NCI-H510A treated with DMSO at 0.1 percent for 48 hours (cell line): ENCODE measurements at places on chromosomes 2 and 18.

DNA sequence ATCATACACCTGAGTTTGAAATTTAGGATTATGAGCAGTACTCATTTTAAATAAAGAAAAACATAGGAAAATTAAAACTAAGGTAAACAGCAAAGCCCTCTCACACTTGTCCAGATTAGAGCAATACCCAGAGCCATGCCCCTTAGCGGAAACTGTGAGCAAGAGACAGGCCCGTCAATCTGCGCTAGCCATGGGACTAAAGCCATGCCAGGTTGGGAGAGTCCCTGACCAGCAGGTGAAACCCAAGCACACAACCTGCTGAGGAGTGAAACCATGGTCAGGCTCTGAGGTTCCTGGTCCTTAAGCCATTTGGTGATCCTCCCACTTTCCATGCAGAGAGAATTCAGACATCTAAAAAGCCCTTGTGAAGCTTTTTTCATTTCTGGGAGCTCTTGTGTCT, 494.3 kb downstream of the STK39 start:
- no peak for DNase-seq

DNA sequence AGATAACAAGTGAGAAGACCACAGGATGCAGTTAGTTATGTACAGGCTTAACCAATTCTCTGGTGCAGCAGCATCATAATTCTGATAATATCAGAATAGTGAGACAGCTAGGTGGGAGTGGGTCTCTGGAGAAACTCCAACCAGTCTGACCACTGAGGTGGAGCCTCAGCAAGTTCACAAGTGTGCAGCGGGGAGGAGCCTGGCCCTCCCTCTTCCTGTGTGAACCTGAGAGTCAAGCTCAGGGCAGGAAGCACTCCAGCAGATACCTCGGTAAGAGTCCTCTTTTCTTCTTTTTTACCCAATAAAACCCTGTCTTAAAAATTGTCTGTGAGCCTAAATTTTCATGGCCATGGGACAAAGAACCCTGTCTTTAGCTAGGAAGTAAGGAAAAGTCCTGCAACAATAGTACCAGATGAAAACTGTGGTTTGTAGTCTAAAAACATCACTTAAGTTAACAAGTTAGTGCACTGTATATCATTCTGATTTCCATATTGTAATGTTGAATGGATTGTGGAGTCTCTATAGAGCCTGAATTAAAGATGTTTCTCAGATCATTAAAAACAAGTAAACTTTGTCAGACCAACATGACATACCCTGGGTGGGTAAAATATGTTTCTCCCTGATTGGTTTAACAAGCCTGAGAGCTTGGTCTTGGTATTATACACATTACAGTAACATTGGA, 370.8 kb downstream of the TMEM182 start:
- DNase-seq = no peak

DNA sequence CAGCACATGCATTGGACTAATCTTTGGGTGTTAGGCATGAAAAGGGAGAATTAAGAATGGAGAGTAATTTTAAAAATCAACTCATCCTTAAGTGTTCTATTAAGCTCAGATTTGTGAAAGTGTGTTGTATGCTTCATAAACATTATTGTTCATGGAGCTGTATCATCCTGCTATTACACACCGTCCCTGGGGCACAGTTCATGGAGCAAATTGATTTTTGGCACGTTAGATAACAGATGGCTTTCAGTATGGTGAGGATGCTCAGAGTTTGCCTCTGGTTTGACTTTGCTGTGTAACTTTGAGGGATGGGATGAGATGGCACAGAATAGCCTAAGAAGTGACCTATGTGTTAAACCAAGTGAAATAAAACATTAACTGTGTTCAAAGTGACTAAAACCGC, 97.1 kb downstream of the MGAT5 start:
- DNase-seq = no peak

GRCh38 chr2:171811245-171811628, 82.8 kb downstream of the SLC25A12 start:
- DNase-seq = peak; percentile 87

GRCh38 chr2:42049221-42050009, 1.6 kb downstream of the PKDCC start:
- DNase-seq = no peak

GRCh38 chr2:85763831-85764230, 10.0 kb downstream of the ATOH8 start:
- no peak for DNase-seq

DNA sequence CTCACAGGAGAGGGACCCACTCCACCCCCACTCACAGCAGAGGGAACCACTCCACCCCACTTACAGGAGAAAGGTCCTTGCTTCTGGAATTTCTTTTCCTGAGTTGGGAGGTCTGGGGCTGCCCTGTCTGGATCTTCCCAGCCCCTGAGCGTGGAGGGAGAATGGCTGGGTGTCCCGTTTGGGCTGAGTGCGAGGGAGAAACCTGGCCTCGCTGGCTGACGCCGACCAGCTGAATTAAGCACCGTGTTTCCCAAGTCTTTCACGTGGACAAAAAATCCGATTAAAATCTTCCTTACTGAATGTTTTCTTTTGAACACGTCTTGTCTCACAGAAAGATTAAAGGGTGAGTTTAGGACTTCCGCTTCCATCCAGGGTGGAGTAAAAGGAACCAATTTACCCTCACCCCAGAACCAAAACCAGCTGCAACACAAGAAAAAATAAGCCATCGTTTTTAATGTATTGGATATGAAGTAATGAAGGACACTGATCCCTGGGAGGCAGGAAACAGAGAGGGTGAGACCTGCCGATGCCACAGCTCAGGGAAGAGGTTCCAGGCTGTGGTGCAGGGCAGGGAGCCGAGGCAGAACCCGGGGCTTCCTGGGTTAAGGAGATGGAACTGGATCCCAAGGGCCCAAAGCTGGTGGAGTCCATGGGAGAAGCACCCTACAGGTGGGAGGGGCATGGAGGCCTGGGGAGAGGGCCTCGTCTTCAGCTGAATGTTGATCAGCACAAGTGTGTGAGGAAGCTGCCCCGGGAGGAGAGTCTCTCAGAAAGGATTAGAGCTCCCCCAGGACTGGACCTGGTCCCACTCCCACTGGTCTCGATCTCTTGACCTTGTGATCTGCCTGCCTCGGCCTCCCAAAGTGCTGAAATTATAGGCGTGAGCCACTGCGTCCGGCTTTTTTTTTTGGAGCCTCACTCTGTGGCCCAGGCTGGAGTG, 60.3 kb downstream of the RTP5 start:
- DNase-seq = no peak

DNA sequence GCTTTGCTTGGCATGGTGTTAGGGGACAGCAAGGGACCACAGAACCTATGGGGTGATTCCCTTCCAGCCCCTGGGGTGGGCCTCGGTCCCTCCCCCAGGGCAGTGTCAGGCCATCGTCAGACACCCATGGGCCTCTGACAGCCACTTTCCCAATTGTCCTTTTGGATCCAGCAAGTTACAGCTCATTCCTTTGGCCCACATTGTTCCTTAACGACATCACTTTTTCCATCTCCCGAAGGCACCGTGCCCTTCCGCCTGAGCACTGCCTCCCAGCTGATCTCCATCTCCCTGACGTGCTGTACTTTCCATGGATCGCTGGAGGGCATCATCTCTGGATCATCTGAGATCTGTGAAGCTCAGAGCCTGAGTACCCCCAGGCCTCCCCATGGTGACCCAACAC, 10.4 kb upstream of the KCNK3 start:
- no peak for DNase-seq

- no peak for DNase-seq
These were observed 51.3 kb upstream of the TANC1 start for GRCh38 chr2:158917121-158917520.

DNA sequence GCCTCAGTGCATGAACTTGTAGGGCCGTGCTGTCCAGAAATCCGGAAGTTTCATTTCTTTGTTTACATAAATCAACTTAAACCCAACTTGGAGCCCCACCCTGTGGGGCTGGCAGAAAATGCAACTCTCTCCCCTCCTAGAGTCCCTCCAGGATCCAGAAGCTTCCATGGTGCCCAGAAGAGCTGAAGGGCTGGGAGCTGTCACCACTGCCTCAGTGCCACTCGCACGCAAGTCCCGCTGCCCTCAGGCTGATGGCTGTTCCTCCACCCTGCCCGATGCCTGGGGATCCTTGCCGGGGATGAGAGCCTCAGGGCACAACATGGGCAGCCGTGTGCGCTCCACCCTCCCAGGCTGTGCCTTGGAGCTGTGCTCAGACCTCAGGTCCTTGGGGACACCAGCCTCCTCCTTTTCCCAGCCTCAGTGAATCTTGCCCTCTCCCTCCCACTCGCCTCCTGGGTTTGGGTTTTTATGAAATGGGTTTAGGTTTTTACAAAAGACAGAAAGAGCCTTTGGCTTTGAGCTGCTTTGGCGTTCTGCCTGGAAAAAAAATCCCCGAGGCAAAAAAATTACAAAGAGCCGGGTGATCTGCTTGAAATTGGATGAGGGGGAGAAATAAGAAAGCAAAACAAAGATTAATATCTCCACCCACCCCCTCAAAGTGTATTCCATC, 155.2 kb downstream of the TWIST2 start:
- DNase-seq = no peak

DNA sequence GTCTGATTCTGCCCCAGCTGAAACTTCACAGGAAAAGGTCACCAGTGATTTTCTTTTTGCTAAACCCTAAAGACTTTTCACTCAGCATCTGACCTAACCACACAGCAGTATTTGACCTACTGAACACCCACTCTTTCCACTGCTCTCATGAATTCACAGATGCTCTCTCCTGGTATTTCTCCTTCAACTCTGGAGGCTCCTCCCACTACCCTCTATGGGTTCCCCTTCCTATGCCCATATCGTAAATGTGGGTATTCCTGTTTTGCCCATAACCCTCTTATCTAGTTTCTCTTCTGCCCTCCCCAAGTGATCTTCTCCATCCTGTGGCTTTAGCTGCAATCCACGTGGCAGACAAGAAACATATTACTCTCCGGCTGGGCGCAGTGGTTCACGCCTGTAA, 7.6 kb downstream of the PLEKHM3 start:
- no peak for DNase-seq

GRCh38 chr2:230542751-230543150, 126.8 kb downstream of the SP100 start:
- no peak for DNase-seq

GRCh38 chr18:55543130-55543704, 44.8 kb downstream of the TCF4 start:
- DNase-seq = no peak

GRCh38 chr2:160349306-160349705, 144.3 kb downstream of the RBMS1 start:
- no peak for DNase-seq

- no peak for DNase-seq
These were observed 95.0 kb downstream of the MAPK4 start for GRCh38 chr18:50654658-50655550.

DNA sequence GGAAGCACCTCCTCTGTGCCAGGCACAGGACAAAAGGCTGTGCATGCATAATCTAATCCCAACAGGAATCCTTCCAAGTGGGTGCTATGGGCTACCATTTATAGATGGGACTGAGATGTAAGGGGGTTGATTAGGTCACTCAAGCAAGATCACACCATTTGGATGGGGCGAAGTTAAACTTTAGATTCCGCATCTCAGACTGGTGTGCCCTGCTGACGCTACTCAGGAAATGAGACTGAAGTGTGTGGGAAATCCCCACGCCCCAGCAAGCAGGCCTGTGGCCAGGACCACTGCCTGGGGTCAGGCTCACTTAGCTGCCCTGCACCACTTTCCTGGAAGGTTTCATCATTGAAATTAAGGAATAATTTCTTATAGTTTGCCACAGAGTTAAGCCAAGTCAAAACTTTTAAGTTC, 70.5 kb upstream of the PPP1CB start:
- DNase-seq = no peak

DNA sequence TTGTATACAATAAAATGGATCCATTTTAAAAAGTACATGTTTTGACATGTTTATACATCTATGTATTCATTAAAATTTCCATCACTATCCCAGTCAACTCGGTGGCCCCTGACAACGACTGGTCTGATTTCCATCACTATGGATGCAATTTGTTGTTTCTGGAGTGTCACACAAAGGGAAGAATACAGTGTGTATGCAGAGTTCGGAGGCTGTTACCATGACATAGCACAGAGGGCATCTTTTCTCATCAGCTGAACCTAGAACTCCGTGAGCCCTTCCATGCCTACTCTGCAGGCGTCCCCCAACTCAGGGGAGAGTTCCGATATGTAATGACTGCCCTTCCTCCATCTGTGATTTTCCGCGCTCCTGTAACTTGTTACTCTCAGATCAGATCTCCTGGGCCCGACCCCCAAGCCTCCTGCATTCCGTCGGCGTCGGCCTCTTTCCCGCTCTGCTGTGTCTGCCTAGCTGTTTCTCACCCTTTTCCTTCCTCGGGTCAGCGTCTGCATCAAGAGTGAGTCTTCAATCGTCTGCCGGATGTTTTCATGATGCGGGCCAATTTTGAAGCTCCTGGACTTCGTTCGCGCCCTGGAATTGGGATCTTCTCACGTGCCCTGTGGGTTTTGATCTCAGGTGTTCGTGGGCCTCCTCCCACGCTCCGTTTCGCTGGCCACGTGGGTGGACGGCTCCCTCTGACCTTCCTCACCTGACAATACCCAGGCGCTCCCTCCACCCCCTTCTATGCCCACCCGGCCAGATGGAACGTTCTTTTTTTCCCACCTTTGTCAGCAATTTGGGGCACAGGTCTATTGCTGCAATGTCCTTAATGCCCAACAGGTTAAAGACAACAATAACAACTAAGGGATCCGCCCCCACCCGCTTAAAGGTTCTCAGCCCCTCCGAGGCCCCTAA, 161.0 kb downstream of the TWIST2 start:
- no peak for DNase-seq

DNA sequence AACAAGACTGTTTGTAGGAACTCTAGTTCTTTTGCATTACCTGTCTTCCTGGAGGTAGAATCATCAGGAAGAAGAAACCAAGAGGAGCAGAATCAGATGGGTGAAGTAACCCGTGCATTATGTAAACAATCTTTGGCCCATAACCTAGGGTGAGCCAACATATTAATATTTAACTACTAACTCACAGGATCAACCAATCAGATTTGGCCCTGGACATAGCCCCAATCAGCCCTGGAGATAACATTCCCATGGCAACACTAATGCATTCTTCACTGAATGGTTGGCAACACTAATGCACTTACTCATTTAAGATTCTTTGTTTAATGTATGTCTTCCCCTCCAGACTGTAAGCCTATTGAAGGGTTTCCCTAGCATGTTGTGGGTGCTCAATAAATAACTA, 72.0 kb upstream of the CTAGE1 start:
- DNase-seq = no peak

- DNase-seq = no peak
These were observed 656.1 kb downstream of the RNF144A start for GRCh38 chr2:7573166-7573825.

GRCh38 chr18:293536-293935, 25.7 kb upstream of the THOC1 start:
- DNase-seq = no peak

GRCh38 chr2:57892920-57893319, 153.7 kb upstream of the VRK2 start:
- no peak for DNase-seq
